ENCODE measurements at places on chromosomes 2 and 18. TPM values are rescaled to one million over a fixed set of nuclear protein-coding genes. Genes with fewer than 3 reads are reported as not detected.

GRCh38 chr2:171803757-171804156, 90.3 kb downstream of the SLC25A12 start:
- DNase-seq: no peak

DNA sequence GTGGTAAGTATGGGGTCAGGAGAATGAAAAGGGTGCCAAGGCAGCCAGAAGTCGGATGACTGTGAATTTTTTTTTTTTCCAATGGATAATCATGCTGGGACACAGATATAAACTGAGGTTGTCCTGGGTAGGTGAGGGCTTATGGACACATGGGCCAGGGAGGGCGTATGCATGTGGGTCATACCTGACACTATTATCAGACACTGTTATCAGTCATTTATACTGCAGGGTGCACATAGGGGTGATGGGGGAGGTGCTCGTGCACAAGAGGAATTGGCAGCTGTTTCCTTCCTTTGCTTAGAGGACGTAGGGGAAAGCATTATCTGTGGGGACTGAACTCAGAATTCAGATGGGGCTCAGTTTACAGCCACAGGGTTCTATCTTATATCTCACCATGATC, 10.1 kb downstream of the CTIF start:
- DNase-seq: no peak

The IFIH1 gene
- 14.5 TPM for total RNA-seq

The ACVR1 gene
- 27.1 TPM for total RNA-seq

The UGT1A8 gene
- not detected for total RNA-seq

The RESP18 gene
- not detected for total RNA-seq

The SPTBN1 gene
- 67.9 TPM for total RNA-seq

Measured in activated T-helper 2 cell treated with anti-CD3 and anti-CD28 coated beads, Interferon-gamma antibody, Interleukin-2, Interleukin-4, amounts not matched to agents 10 μg/mL and 5 μg/mL and 100 μg/mL, durations not matched to agents 14 hours and 24 hours and 36 hours (primary cell).